ENCODE measurements at places on chromosomes 3 and 15.

DNA sequence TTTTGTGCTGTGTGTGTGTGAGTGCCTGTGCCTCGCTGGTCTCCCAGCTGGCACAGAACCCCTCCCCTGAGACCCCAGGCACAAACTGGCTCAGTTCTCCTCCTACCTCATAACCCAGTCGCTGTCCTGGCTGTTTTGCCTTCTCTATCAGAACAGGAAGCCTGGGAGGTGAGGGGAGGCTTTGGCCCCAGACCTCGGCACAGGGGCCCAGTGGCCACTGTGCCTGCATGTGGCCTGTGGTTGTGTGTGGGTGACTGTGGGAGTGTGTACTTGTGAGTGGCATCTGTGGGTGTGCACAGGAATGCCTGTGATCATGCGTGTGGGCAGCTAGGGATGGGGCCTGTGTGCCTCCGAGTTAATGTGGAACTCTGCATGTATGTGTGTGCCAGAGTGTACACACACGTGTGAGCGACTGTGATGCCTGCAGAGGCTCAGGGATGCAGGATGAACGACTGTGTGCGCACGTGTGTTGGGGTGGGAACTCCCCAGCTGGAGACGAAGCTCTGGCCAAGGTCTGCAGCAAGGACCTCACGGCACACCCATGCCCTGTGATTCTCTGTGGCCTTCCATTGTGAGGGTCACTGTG is 32.3 kb downstream of the PSTPIP1 start:
- no peak for DNase-seq

DNA sequence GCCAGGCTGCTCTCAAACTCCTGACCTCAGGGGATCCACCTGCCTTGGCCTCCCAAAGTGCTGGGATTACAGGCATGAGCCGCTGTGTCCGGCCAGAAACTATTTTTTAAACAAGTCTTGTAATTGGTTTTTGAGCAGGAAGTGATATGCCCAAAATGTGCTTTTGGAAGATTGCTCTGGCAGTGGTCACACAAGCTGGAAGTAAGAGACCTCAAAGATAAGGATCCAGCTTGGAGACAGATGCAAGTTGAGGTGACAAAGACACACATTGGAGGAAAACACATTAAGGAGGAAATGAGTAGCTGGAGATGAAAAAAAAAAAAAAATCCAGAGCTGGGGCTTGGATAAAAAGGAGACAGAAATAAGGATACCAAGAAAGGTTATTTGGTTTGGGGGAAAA is 6.3 kb downstream of the TM4SF18 start:
- no peak for DNase-seq

DNA sequence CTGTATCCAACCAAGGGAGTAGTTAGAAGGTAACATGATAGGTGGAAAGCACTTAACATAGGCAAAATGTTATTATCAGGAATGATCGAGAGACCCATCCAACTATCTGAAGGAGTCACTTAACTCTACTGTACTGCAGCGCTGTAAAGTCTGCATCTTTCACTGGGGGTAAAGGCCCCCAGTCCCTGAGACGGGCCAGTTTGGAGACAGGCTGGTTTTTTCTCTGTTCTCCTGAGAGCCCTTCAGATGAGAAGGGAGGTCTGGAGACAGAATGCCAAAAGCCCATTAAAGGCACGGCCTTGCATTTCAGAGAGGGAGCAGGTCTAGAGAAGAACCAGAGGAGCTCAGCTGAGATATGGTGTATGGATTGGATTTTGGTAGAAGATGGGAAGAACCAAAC is 71.3 kb upstream of the CGNL1 start:
- DNase-seq = no peak

GRCh38 chr3:128447561-128448013 is 19.1 kb downstream of the DNAJB8 start:
- no peak for DNase-seq

- DNase-seq = no peak
Observed at GRCh38 chr15:79811406-79812405, 85.1 kb downstream of the MTHFS start.

- no peak for DNase-seq
Observed at GRCh38 chr3:107810171-107811071, 280.4 kb downstream of the CD47 start.

DNA sequence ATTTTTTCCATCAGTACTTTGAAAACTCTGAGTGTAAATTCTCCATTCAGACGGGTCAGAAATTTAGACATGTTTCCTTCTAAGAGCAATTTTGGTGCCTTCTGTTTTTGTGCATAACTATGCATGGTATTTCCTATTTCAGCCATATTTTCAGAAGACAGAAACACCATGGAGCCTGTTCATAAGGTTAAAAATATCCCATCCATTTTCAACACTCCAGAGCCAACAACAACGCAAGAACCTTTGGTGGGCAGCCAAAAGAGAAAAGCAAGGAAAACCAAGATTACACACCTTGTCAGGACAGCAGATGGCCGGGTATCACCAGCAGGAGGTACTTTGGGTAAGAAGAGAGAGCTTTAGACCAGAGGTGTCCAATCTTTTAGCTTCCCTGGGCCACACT is 275.6 kb downstream of the BBX start:
- DNase-seq = no peak

Measured in stimulated activated CD8-positive, alpha-beta memory T cell treated with anti-CD3 and anti-CD28 coated beads, Interleukin-4, amount 100 ng/mL, for 4 hours (primary cell).